Activated T-cell treated with anti-CD3 and anti-CD28 coated beads, Interleukin-2, amount 50 U/mL, for 1 hour (primary cell): ENCODE measurements at places on chromosomes 7 and 10.

DNA sequence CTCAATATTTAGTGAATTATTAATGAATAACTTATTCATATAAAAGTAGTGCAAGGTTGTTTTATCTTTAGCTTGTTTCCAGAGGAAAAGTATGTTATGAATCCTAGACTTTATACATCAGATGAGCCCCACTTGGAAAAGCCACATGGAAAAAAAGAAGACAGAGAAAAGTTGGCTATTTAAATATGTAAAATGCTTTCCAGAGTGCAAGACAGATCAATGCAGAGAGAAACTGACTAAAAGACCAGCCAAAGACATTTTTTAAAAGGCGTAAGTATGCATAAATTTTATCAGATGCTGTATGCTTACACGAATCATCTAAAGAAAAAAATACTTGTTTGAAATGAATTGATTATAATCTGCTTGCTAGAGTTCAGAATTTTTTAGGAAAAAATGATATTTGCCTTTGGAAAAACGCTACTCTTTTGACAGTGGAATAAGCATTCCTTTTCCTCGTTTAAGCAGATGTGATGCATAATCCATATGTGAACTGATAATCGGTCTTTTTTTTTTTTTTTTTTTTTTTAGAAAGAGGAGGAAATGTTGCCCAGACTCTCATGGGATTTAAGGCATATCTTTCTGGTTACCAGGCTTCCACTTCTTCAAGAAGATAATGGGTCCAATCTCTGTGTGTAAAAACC is 70.7 kb downstream of the RELN start:
- no peak for DNase-seq

DNA sequence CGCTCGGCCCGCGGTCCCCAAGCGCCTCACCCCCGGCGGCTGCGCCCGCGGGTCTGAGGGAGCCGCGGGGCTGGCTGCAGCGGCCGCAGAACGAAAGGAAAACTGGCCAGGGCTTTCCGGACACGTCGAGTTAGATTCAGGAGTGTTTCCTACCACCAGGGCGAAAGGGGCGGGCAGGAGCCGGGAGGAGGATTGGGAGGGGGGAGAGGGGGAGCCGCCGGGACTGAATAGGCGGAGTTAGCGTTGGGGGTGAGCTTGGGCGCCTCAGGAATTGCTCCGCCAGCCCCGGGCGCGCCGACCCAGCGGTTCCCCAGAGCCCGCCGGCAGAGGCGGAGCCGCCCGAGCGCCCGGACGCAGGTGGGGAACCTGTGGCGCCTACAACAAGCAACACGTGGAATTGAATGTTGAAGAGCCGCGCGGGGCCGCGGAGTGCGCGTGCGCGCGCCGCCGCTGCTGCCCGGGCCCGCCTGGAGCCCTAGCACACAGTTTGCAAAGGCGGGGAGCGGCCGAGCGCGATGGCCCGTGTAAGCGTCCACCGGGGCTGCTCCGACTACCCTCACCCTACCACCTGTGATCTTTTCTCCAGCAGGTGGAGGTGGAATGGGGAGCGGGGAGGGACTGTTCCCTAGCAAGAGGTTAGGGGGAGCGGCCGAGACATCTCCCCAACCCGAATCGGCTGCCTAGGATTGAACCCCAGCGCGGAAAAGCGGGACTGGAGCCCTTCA is at the start of gene CADPS2:
Gene CADPS2 (minus strand): TSS at position 104 of the 725 bp plus-strand sequence. CDS start 123 bp downstream, outside the sequence.
- DNase-seq = no peak

DNA sequence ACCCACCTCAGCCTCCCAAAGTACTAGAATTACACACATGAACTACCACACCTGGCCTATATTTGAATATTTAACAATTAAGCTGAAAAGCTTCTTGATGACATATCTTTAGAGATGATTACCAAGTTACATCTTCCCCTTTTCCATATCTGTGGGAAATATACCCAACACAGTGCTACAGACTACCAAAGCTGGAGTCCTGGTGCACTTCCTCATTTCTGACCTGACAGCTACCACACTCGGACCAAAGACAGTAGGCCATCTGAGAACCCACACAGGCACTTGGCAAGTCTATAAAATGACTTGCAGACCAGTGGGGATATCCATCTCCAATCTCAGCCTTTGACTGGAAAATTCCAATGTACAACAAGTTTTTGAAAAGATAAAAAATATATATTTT is 270.4 kb upstream of the KLF14 start:
- no peak for DNase-seq

GRCh38 chr7:88522771-88523293 is 216.1 kb upstream of the STEAP4 start:
- no peak for DNase-seq

DNA sequence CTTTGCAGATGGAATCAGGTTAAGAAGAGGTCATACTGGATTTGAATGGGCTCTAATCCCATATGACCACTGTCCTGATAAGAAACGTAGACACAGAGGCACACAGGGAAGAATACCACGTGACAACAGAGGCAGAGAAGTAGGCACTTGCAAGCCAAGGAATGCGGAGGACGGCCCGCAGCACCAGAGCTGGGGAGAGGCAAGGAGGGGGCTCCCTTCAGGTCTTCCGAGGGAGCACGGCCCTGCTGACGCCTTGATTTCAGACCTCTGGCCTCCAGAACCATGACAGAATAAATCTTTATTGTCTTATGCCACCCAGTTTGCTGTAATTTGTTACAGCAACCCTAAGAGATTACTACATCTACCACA is 44.7 kb upstream of the TMEM213 start:
- DNase-seq = no peak
